Activated CD4-positive, alpha-beta T cell treated with anti-CD3 and anti-CD28 coated beads, Interleukin-2, amount 10 ng/mL, durations not matched to agents 24 days and 14 days (primary cell): ENCODE measurements at places on chromosomes 13 and 19. TPM values are rescaled to one million over a fixed set of nuclear protein-coding genes. Genes with fewer than 3 reads are reported as not detected.

The MAU2 gene
- 61.8 and 73.0 TPM in 2 replicates for total RNA-seq

The CDX2 gene
- total RNA-seq: not detected in 2 replicates

- H3K4me3 ChIP-seq: no peak overlapping the region
- no peaks in the 10 kb centered on the region for H3K36me3 ChIP-seq
- no peak overlapping the region for H3K27ac ChIP-seq
- H3K27me3 ChIP-seq: no peaks in the 10 kb centered on the region
These were observed 43.9 kb upstream of the MAP3K10 start for GRCh38 chr19:40147338-40147692.

The PROZ gene
- total RNA-seq: not detected in 2 replicates

GRCh38 chr13:110293037-110293436, 13.9 kb downstream of the COL4A1 start:
- H3K27me3 ChIP-seq: peaks cover 20% of the 10 kb centered on the region
- no peaks in the 10 kb centered on the region for H3K4me1 ChIP-seq
- no peaks in the 10 kb centered on the region for H3K36me3 ChIP-seq
- no peak overlapping the region for H3K4me3 ChIP-seq

GRCh38 chr19:49359851-49360820, 2.1 kb downstream of the TEAD2 start:
- no peak overlapping the region for H3K27ac ChIP-seq
- H3K27me3 ChIP-seq: peaks cover 45% of the 10 kb centered on the region
- no peaks in the 10 kb centered on the region for H3K36me3 ChIP-seq
- no peak for DNase-seq
- peaks cover 11% of the 10 kb centered on the region for H3K4me1 ChIP-seq

GRCh38 chr13:86882107-86882506, 789.1 kb upstream of the SLITRK5 start:
- no peaks in the 10 kb centered on the region for H3K36me3 ChIP-seq
- no peaks in the 10 kb centered on the region for H3K27me3 ChIP-seq
- no peak overlapping the region for H3K27ac ChIP-seq
- no peak for DNase-seq
- H3K4me3 ChIP-seq: no peak overlapping the region

- H3K4me1 ChIP-seq: peaks cover 15% of the 10 kb centered on the region
- H3K27ac ChIP-seq: no peak overlapping the region
- no peak overlapping the region for H3K4me3 ChIP-seq
- H3K36me3 ChIP-seq: no peaks in the 10 kb centered on the region
- no peak for DNase-seq
These were observed 12.4 kb upstream of the VWA8 start for GRCh38 chr13:41973247-41973741.

DNA sequence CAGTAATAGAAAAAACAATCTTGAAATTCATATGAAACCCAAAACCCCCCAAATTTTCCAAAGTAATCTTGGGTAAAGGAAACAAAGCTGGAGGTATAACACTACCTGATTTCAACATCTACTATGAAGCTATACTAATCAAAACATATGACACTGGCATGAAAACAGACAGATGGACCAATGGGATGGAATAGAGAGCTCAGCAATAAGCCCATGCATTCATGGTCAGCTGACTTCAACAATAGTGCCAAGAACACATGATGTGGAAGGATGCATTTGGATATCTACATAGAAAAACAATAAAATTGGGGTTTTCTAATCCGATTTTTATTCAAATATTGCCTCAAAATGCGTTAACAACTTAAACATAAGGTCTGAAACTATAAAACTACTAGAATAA, 32.2 kb upstream of the ZNF766 start:
- H3K27me3 ChIP-seq: no peaks in the 10 kb centered on the region
- H3K27ac ChIP-seq: no peak overlapping the region
- no peak overlapping the region for H3K4me3 ChIP-seq
- H3K36me3 ChIP-seq: peaks cover 2% of the 10 kb centered on the region
- no peak for DNase-seq

The WASF3 gene
- total RNA-seq: 0.07 and 0.36 TPM in 2 replicates

The MYPOP gene
- 5.5 and 5.9 TPM in 2 replicates for total RNA-seq

The NR2F6 gene
- 15.0 and 16.5 TPM in 2 replicates for total RNA-seq

The ARL11 gene
- total RNA-seq: 0.65 and 0.76 TPM in 2 replicates

- H3K36me3 ChIP-seq: no peaks in the 10 kb centered on the region
- no peak overlapping the region for H3K27ac ChIP-seq
- H3K4me3 ChIP-seq: no peak overlapping the region
- DNase-seq: no peak
- H3K4me1 ChIP-seq: no peaks in the 10 kb centered on the region
These were observed 88.7 kb downstream of the SCGB2B2 start for GRCh38 chr19:34588249-34588648.

DNA sequence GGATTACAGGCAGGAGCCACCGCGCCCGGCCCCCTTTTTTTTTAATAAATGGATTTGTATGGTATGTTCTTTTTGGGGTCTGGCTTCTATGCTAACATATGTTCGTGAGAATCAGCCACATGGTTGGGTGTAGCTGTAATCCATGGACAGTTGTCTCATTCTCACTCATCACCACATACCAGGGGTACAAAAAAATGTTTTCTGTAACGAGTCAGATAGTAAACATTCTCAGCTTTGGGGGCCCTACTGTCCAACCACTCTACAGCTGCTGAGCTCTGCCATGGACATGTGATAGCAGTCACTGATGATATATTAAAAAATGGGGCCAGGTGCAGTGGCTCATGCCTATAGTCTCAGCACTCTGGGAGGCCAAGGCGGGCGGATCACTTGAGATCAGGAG, 5.1 kb upstream of the RETN start:
- no peaks in the 10 kb centered on the region for H3K4me1 ChIP-seq
- H3K36me3 ChIP-seq: no peaks in the 10 kb centered on the region
- H3K4me3 ChIP-seq: no peak overlapping the region
- H3K27ac ChIP-seq: no peak overlapping the region
- peaks cover 6% of the 10 kb centered on the region for H3K27me3 ChIP-seq
- no peak for DNase-seq

The ZNF583 gene
- 1.9 and 2.0 TPM in 2 replicates for total RNA-seq

GRCh38 chr13:31159306-31159705, 2.4 kb downstream of the HSPH1 start:
- peaks cover 2% of the 10 kb centered on the region for H3K27me3 ChIP-seq
- peak overlapping the region; percentile 99 for H3K27ac ChIP-seq
- DNase-seq: peak; percentile 62
- peak overlapping the region; percentile 99 for H3K4me3 ChIP-seq
- H3K36me3 ChIP-seq: peaks cover 58% of the 10 kb centered on the region

GRCh38 chr19:51719251-51719988, 4.4 kb downstream of the HAS1 start:
- H3K4me1 ChIP-seq: no peaks in the 10 kb centered on the region
- DNase-seq: no peak
- H3K27me3 ChIP-seq: peaks cover 27% of the 10 kb centered on the region

DNA sequence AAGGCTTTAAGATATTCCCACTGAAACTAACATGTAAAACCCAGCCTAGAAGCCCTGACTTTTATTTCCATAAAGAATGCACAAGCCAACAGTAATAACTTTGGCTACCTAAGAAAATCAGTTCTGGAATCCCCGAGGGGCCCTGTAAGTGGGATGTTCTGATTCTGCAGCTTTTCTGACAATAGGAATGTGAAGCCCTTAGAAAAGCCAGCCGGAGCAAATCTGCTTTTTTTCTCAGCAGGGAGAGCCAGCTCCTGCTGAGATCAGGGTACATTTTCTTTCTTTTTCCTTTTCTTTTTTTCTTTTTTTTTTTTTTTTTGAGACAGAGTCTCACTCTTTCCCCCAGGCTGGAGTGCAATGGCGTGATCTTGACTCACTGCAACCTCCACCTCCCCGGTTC, 8.0 kb upstream of the GARRE1 start:
- no peaks in the 10 kb centered on the region for H3K4me1 ChIP-seq
- no peak overlapping the region for H3K27ac ChIP-seq
- no peak overlapping the region for H3K4me3 ChIP-seq
- no peaks in the 10 kb centered on the region for H3K27me3 ChIP-seq

DNA sequence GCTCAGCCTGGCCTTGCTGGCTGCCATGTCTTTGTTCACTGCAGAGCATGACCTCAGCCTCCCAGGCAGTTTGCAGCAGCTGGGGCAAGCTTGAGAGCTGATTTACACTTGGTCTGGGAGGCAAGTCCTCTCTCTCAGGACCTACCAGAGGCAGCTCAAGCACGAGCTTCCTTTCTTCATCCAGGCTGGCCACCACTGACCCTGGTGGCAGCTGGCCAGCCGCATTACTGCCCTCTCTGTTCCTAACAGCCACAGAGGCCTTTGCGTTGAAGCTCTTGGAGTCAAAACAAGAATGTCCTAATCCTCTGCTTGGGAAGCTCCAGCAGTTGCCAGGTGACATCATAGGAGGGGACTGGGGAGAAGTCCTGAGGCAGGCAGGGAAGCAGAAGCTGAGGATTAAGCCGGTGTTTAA, 85.7 kb downstream of the NUFIP1 start:
- H3K4me1 ChIP-seq: no peaks in the 10 kb centered on the region
- no peak overlapping the region for H3K4me3 ChIP-seq
- no peak for DNase-seq
- no peaks in the 10 kb centered on the region for H3K36me3 ChIP-seq
- H3K27me3 ChIP-seq: peaks cover 11% of the 10 kb centered on the region

The THSD1 gene
- 0.14 and 0.21 TPM in 2 replicates for total RNA-seq

- no peaks in the 10 kb centered on the region for H3K4me1 ChIP-seq
- H3K27me3 ChIP-seq: no peaks in the 10 kb centered on the region
- H3K36me3 ChIP-seq: no peaks in the 10 kb centered on the region
- no peak overlapping the region for H3K27ac ChIP-seq
- no peak overlapping the region for H3K4me3 ChIP-seq
These were observed 28.2 kb upstream of the PSG7 start for GRCh38 chr19:42965176-42965575.

DNA sequence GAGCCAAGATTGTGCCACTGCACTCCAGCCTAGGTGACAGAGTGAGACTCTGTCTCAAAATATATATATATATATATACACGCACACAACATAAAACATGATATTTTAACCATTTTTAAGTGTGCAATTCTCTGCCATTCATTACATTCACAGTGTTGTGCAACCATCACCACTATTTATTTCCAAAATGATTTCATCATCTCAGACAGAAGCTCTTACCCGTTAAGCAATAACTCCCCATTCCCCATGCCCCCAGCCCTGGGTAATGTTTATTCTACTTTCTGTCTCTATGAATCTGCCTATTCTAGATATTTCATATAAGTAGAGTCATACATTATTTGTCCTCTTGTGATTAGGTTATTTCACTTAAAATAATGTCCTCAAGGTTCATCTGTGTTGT, 20.3 kb downstream of the WDR88 start:
- H3K4me3 ChIP-seq: no peak overlapping the region
- no peaks in the 10 kb centered on the region for H3K36me3 ChIP-seq
- DNase-seq: no peak
- no peaks in the 10 kb centered on the region for H3K4me1 ChIP-seq

DNA sequence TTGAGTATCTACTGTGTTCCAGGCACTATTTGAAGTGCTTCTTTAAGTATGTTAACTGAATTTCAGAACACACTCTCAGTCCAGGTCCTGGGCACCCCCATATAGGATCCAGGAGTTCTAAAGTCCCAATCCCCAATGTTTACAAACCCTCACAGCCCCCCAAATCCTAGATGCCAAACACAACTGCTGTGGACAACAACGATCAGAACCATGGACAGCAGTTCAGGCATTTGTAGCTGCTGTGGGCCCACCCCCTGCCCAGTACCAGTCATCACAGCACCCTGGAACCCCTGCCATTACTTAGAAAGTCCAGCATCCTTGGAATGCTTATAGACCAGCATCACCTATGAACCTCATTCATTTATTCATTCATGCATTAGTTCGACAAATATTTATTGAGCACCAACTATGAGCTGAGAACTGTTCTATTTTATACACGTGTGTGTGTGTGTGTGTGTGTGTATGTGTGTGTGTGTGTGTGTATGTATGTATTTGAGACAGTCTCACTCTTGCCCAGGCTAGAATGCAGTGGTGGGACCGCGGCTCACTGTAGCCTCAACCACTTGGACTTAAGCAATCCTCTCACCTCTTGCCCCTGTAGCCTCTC, 19.3 kb upstream of the SDHAF1 start:
- H3K4me3 ChIP-seq: no peak overlapping the region
- DNase-seq: peak; percentile 75
- H3K4me1 ChIP-seq: no peaks in the 10 kb centered on the region
- peaks cover 10% of the 10 kb centered on the region for H3K27me3 ChIP-seq
- H3K27ac ChIP-seq: no peak overlapping the region

GRCh38 chr13:110559429-110559943, 2.0 kb downstream of the RAB20 start:
- no peak overlapping the region for H3K27ac ChIP-seq

GRCh38 chr13:105972811-105973590, 562.5 kb downstream of the EFNB2 start:
- H3K36me3 ChIP-seq: no peaks in the 10 kb centered on the region
- DNase-seq: no peak
- no peak overlapping the region for H3K4me3 ChIP-seq
- no peaks in the 10 kb centered on the region for H3K4me1 ChIP-seq
- H3K27me3 ChIP-seq: no peaks in the 10 kb centered on the region
- no peak overlapping the region for H3K27ac ChIP-seq

The FARP1 gene
- 0.28 and 0.37 TPM in 2 replicates for total RNA-seq

The FGF21 gene
- total RNA-seq: not detected in 2 replicates

- H3K4me3 ChIP-seq: no peak within 1 kb of the TSS
- H3K27ac ChIP-seq: no peak within 1 kb of the TSS
- H3K4me1 ChIP-seq: no peaks in the 10 kb centered on the region
- no peaks in the 10 kb centered on the region for H3K36me3 ChIP-seq
- H3K27me3 ChIP-seq: peaks cover 12% of the 10 kb centered on the region
These were observed at the start of gene KLK2 for GRCh38 chr19:50873056-50873455. TSS of gene KLK2 (plus strand) at chr19:50873439. CDS start at chr19:50873474, 35 bp downstream.

- DNase-seq: no peak
- H3K36me3 ChIP-seq: no peaks in the 10 kb centered on the region
- no peaks in the 10 kb centered on the region for H3K27me3 ChIP-seq
- peaks cover under 1% of the 10 kb centered on the region for H3K4me1 ChIP-seq
- no peak overlapping the region for H3K27ac ChIP-seq
These were observed 7.1 kb upstream of the TOMM40 start for GRCh38 chr19:44883922-44884321.

The SERP2 gene
- not detected in 2 replicates for total RNA-seq

DNA sequence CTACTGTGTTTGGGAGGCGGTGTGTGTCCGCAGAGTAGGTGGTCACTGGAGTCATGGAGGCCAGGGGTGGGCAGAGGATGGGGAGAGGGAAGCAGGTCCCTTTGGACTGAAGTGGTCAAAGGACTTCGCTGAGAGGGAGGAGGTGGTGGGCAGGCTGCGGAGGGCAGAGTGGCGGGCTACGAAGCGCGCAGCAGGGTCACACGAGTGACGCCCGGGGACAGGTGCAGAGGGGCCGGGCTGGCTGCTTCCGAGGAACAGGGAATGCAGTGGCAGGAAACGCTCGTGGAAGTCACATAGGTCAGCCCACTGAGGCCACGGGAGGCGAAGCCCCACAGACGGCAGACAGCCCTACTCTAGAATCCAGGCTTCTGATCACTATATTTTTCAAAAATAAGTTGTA, 111.5 kb downstream of the URI1 start:
- no peak for DNase-seq
- no peaks in the 10 kb centered on the region for H3K4me1 ChIP-seq
- no peak overlapping the region for H3K4me3 ChIP-seq

GRCh38 chr13:95030821-95031343, 270.4 kb downstream of the ABCC4 start:
- no peak overlapping the region for H3K27ac ChIP-seq
- peaks cover 8% of the 10 kb centered on the region for H3K4me1 ChIP-seq
- H3K27me3 ChIP-seq: no peaks in the 10 kb centered on the region
- no peak for DNase-seq

The SMIM24 gene
- total RNA-seq: 0.33 TPM in 1 of 2 replicates, not detected in the other

The PLIN4 gene
- total RNA-seq: not detected in 2 replicates

GRCh38 chr13:53058065-53058679, 29.6 kb downstream of the OLFM4 start:
- H3K27ac ChIP-seq: no peak overlapping the region
- no peaks in the 10 kb centered on the region for H3K4me1 ChIP-seq
- H3K4me3 ChIP-seq: no peak overlapping the region
- DNase-seq: no peak

The UBE2M gene
- 161 and 175 TPM in 2 replicates for total RNA-seq
